ENCODE measurements at places on chromosomes 5 and 9. TPM values are rescaled to one million over a fixed set of nuclear protein-coding genes. Genes with fewer than 3 reads are reported as not detected.

Gene CCDC187
- not detected for total RNA-seq

Gene MEIKIN
- 1.5 TPM for total RNA-seq

Gene FOXD4L3
- total RNA-seq = not detected

Gene IL13
- 0.66 TPM for total RNA-seq

Gene CCL28
- total RNA-seq = 2.1 TPM

Gene IL7R
- 3.8 TPM for total RNA-seq

Gene FAM81B
- total RNA-seq = not detected

Gene DIRAS2
- not detected for total RNA-seq

Gene LECT2
- total RNA-seq = not detected

Gene NEUROG1
- not detected for total RNA-seq

Gene SETX
- 94.0 TPM for total RNA-seq

Gene MOCS2
- 42.9 TPM for total RNA-seq

Measured in subcutaneous adipose tissue (tissue), 4 donors.